ENCODE measurements at places on chromosomes 11 and 22.

DNA sequence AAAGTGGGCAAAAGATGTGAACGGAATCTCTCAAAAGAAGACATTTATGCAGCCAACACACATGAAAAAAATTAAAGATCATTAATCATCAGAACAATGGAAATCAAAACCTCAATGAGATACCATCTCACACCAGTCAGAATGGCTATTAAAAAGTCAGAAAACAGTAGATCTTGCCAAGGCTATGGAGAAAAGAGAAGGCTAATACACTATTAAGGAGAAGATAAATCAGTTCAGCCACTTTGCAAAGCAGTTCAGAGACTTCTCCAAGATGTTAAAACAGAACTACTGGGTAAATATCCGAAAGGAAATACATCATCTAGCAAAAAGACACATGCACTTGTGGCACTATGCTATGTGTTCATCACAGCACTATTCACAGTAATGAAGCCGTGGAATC, 388.2 kb upstream of the LUZP2 start:
- DNase-seq = no peak

- no peak for DNase-seq
Observed at GRCh38 chr22:27323661-27324060, 477.9 kb downstream of the MN1 start.

- no peak for DNase-seq
Observed at GRCh38 chr11:3159296-3160190, 5.6 kb downstream of the OSBPL5 start.

GRCh38 chr11:16924826-16925560, 89.2 kb downstream of the PLEKHA7 start:
- DNase-seq = no peak

DNA sequence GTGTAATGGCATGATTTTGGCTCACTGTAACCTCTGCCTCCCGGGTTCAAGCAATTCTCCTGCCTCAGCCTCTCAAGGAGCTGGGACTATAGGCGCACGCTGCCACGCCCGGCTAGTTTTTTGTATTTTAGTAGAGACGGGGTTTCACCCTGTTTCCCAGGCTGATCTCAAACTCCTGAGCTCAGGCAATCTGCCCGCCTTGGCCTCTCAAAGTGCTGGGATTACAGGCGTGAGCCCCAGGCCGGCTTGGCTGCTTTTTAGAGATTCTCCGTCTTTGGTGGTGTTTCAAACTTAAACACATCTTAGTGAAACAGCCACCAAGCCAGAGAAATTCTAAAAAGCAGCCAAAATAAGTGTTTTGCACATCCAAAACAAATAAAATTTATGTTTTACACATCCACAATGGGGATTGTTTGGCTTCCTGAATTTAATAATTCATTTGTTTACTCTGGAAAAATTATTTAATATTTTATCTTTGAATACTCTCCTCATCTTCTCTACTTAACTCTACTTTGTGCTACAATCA, 18.4 kb downstream of the BCL2L13 start:
- no peak for DNase-seq

DNA sequence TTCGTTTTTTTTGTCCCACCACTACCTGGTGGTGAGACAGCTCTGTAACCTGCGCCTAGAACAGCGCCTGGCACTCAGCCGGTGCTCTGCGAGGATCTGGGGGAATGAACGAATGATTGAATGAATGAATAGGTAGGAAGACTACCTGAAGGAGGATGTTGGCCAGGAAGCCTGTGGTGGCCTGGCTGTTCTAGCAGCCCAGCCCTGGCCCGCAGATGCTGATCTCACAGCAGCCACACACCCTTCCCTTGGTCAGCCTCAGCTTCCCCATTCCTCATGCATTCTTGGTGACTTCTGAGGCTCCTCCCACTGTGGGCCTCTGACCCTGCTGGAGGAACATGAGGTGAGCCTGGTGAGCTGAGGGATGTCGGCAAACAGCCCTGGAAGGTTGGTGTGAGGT, 3.7 kb downstream of the TRPM5 start:
- no peak for DNase-seq

GRCh38 chr11:34128824-34129223, 23.4 kb downstream of the NAT10 start:
- DNase-seq = no peak

GRCh38 chr11:77374611-77375031, 73.1 kb upstream of the GDPD4 start:
- DNase-seq = no peak

DNA sequence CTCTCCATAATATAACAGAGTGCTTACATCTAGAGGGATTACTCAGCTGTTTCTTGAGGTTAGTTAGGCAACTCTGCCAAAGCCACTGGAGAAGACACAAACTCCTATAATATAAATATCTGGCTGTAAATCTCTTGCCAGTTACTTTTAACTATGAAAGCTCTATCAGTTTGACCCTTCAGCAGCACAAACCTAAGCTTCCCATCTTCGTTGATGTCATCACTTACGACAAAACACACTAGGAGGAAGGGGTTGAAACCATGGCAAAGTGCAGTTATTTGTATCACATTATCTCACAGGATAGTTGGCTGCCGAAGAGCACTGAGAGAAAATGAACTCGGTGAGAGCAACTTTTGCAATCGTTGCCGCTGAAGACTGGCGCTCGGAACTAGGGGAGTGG, 922.1 kb downstream of the OPCML start:
- no peak for DNase-seq

DNA sequence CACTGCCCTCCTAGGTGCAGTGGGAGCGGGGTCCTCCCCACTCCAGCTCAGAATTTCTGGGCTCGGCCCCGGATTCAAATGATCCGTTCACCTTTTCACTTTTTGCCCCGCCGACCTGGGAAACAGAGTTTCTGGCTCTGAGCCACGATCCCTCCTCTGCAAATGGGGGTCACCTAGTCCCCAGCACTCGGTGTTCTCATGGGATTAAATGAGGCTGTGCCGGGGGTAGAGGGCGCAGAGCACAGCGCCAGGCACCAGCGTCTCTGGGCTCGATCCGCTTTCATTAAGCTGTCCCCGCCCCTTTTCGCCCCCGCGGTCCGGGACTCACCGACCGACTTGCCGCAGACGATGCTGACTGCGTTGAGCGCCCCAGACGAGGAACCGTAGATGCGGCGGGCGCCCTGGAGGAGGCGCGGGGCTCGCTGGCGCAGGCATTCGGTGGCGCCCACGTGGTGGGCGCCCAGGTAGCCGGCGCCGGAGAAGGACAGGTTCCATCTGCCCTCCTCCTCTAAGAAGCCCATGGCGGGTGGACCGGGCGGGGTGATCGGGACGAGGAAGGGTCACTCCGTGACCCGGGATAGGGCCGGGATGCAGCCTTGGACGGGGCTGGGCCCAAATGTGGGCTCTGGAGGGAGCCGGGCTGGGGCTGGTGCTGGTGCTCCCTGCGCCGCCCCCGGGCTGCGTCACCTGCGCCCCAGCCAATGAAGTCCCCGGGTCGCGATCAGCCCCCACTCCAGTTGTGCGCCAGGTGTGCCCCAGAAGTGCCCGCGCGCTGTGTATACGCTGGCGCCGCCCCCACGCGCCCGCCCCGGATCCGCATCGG, at the start of gene PNPLA5:
PNPLA5 (minus strand) TSS at position 654 of the 823 bp plus-strand sequence; CDS start at position 521, 133 bp downstream.
- DNase-seq = no peak

DNA sequence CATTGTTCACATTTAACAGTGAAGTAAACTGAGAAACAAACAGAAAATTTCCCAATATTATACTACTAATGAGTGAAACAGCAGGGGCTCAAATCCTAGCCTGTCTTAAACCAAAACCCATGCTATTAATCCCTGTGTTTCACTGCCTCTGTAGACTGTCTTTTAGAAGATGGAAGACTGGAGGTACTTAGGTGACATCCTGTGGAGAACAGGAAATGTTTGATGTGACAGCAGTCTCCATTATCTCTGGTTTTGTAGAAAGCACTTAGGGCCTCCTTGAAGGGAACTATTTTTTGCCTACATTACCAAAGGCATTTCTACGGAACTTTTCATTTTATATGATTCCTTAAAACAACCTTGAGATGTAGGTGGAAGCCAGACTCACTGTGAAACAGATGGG, 288.1 kb upstream of the SORL1-AS1 start:
- DNase-seq = no peak

DNA sequence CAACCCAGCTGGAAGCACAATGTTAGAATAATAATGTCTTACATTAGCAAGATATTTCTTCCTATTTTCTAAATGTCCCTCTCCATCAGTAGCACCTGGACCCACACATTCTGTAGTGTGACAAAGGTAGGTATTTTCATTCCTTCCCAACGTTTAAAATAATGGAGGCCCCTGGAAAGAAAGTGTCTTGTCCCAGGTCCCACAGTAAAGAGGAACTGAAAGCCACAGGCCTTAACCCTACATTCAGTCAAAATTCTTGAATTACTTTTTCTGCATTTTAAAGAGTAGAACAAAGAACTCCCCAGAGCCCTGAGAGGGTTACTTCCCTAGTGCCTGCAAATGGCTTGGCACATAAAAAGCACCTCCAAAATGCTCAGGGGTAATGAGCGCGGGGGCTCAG, 26.3 kb downstream of the OPCML start:
- no peak for DNase-seq

DNA sequence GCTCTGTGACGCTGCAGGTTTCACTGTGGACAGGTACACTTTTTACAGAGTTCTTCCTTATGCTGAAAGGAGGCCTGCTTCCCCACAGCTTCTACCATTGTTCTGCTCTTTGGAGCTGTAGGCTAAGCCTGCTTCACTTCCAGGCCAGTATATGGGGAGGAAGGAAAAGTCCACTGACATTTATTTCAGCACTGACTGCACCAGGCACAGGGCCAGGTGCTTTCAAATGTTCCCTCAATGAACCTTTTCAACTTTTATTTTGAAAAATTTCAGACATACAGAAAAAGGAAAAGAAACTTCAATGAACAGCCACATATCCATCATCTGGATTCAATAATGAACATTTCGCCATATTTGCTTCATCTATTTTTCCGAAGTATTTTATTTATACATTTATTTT, 22.0 kb downstream of the POU2F3 start:
- no peak for DNase-seq

DNA sequence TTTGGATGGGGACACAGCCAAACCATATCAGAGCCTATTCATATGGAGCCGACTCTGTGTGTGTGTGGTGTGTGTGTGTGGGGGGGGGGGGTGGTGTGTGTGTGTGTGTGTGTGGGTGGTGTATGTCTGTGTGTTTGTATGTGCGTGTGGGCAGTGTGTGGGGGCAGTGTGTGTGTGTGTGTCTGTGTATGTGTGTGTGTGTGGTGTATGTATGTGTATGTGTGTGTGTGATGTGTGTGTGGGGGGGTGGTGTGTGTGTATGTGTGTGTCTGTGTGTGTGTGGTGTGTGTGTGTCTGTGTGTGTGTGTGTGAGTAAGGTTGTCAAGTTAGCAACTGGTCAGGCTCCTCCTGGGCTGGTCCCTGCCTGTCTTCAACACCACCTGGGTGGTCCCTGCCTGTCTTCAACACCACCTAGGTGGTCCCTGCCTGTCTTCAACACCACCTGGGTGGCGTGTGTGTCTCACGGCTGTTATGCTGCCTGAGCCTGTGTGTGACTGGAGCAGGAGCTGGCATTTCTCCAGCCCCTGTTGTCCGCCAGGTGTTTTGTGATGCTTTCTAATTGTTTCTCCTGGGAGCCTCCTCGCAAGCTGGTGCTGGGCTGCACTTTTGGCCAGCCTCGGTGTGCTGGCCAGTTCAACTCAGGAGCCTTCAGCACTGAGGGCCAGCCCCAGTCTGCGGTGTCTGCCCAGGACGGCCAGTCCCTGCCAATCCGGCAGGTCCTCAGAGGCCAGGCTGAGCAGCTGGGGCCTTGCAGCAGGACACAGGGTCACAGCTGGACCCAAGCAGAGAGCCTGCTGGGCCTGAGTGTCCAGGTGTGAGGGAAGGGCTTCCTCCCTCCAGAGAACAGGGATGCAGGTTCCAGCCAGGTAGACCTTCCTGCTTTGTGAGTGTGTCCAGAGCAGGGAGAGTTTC, 21.5 kb upstream of the PVALB start:
- no peak for DNase-seq
